Left colon (tissue), 2 donors: ENCODE measurements at places on chromosomes 3 and 15. TPM values are rescaled to one million over a fixed set of nuclear protein-coding genes. Genes with fewer than 3 reads are reported as not detected.

The STRA6 gene
- total RNA-seq: not detected

GRCh38 chr15:53746101-53746500 is 13.4 kb downstream of the WDR72 start:
- DNase-seq: no peak

- DNase-seq: no peak
Observed at GRCh38 chr15:43913026-43913780, 86.4 kb downstream of the WDR76 start.

- DNase-seq: no peak
Observed at GRCh38 chr3:118942671-118943070, 92.0 kb downstream of the IGSF11 start.

The NEIL1 gene
- 40.7 TPM for total RNA-seq

DNA sequence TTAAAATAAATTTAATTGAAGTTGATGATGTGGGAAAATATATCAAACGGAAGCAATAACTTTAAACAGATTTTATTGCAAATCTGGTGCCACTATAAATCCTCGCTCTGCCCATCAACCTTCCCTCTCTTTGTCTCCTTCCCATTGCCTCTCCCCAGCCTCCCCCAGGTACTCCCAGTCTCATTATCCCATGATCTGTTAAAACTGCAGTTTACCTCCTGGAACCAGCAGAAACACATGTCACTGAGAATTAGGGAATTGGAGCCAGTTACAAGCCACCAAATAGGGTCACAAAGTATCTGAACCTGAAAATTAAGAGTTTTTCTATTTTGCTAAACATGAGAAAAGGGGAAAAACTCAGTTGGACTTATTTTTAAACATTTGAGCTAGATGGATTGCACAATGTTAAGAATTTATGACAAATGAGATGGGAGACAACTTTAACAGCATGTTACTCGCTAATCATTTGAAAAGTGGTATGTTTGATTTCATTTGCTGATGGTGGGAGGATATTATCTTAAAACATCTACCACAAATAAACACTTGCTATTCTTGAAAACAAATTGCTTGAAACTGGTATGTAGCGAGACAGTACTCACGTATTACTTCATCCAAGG is 2.4 kb downstream of the PLCH1 start:
- DNase-seq: no peak

GRCh38 chr3:102353148-102353547 is 81.7 kb upstream of the ZPLD1 start:
- DNase-seq: no peak

GRCh38 chr15:100973351-100974111 is 54.4 kb downstream of the LRRK1 start:
- DNase-seq: peak; percentile 50

DNA sequence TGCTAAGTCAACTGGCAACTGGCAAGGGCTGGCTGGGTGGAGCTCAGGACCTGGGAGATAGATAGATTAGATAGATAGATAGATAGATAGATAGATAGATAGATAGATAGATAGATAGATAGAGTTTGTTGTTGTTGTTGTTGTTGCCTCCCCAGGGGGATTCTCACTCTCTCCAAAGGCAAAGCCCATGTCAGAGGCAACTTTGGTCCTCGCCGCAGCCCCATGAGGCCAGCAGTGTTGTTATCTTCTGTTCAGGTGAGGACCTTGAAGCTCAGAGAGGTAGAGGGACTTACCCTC is 7.4 kb upstream of the MST1R start:
- no peak for DNase-seq

DNA sequence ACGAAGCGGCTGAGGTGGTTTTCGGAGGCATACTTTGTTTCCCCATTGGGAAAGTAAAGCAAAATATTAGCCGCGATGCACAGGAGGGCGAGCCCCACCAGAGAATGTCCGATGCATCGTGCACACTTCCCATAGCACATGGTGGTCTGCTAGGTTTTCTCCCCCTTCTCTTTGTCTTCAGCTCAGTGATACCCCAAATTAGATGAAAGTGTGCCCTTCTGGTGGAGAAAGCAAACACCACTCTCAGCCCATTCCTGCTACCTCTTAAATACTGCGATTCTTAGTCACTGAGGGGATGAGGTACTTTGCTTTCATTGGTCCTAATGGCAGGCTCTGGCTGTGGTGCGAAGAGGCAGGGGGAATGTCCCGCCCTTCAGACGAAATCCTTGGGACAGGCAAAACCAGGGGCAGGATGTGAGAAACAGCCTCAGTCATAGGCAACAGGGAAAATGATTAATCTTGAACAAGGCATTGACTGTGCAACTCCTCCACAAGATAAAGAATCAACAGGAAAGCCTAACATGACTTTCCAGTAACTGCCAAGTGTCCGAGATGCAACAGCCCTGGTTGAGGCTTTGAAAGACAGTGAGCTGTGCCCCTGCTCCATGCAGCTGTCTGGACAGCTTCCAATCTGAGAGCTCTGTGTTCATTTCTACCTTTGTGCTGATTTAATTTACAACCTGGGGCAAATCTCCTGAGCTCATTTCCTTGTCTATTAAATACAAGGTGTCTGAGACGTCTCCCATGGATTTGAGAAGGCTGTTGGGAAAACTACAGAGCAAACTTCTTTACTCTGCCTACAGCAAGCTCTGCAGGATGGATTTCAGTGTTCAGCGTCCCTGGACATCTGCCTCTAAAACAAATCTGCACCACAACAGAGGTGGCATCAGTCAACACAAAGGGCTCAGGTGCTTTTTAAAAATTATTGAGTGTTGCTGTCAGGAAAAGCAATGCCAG is at the start of gene TM4SF1:
TSS of gene TM4SF1 (minus strand) at position 242 of the 957 bp plus-strand sequence. CDS start at position 140, 102 bp downstream.
- peak; percentile 64 for DNase-seq

- DNase-seq: no peak
Observed at GRCh38 chr3:161644891-161645635, 148.5 kb downstream of the OTOL1 start.

DNA sequence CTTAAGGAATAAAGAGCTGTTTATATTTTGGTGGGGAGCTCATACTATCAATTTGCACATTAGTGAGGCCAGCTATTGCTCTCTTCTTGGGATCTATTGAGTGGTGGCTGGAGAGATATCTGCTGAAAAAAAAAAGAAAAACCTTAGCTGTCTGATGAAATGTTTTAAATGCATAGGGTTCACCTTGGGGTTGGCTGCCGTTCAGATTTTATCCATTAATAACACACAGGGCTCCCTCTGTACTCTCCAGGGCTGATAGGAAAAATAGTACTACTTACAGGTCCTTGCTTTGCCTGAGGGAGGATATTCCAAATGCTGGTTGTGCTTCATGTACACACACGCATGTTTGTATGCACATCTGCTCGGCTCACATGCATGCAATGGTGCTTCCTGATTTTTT is 803.7 kb downstream of the MCTP2 start:
- DNase-seq: no peak

GRCh38 chr3:154151969-154152368 is 30.8 kb downstream of the ARHGEF26 start:
- DNase-seq: no peak

GRCh38 chr3:14465425-14465824 is 63.0 kb downstream of the SLC6A6 start:
- no peak for DNase-seq

DNA sequence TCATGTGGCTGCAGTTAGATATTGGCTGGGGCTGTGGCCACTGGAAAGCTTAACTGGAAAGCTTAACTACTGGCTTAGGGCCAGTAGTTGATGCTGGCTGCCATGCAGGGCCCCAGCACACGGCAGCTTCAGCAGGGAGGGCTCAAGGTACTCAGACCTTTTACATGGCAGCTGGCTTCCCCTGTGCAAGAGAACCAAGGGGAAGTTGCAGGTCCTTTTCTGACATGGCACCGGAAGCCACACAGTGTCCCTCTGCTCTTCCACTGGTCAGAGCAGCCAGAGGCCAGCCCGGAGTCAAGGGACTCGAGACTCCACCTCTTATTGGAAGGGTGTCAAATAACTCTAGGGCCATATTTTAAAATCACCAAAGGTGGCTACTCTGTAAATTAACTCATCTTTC is 24.5 kb downstream of the CCR9 start:
- DNase-seq: no peak

The CCNB2 gene
- total RNA-seq: 17.6 TPM

DNA sequence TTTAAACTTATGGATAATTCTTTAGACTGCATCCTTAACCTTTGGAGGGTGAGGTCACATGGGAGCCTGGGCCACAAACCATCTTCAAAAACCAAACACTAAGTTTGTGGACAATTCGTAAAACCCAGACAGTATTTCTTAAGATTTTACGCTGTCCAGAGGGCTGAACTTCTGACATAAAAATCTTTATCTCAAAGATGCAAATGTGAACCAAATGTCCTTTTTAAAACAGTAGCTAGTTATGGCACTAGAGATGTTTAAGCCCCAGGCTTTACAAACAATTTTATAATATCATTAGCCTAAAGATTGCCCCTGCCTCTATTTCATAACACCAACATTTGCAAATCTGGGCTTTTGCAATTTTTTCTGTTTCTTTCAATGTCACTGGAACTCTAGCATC is 287.2 kb downstream of the SATB1 start:
- DNase-seq: no peak

The RTP3 gene
- total RNA-seq: not detected
